NCI-H1105 (cell line): ENCODE measurements at places on chromosomes 5 and 9.

GRCh38 chr5:137565450-137565849 lies 66.3 kb upstream of the SPOCK1 start:
- no peak for DNase-seq

- DNase-seq: peak; percentile 54
Measured at GRCh38 chr9:36008774-36009300, 27.9 kb upstream of the RECK start.

- no peak for DNase-seq
Measured at GRCh38 chr9:13716601-13717321, 437.3 kb upstream of the MPDZ start.

DNA sequence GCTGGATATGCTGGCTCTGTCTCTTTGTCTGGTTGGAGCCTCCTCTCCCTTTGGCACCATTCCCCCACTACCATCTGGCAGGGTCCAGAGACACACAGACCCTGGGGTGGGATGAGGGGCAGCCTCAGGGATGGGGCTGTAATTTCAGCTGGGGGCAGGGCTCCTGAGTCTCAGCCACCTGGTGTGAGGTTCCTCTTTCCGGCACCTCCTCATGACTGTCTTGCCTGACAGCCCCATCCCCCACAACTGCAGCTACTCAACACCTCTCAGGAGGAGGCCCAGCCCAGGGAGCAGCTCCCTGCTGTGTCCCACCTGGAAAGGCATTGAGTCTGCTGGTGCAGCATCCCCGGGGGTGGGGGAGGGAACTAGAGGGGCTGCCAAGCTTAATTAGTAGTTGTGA lies 11.7 kb upstream of the RPS14 start:
- DNase-seq: no peak

DNA sequence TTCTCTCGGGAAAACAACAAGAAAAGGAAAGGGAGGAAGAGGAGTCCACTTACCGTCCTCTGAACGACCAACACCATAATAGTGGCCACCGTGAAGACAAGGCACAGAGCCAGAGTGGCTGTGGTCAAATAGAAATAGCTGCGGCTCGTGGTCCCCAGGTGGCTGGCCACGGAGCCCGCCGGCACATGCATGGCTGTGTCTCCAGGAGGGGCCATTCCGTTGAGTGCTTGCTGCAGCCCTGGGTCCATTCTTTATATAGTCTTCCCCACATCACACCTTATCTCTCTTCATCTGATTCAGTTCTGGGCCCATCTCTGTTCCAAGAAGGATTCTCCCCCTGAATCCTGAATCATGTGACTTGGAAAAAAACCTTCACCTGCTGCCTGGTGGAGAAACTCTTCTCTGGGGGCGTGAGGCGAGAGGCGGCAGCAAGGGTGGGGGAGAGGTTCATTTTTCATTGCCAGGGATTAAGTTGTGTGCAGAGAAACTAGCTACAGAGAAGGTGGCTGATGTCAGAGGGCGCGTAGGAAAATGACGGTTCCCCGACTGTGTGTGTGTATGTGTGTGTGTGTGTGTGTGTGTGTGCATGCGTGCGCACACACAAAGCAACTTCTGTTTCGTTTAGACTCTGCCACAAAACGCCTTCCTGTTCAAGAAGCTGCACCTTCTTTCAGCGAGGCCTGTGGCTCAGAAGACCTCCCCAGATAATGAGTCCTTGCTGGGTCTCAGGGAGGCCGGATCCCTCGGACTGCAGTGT lies at the start of gene TNFSF8:
TSS of gene TNFSF8 (minus strand) at position 536 of the 757 bp plus-strand sequence. CDS start at position 248, 288 bp downstream.
- no peak for DNase-seq
